ENCODE measurements at places on chromosomes 11 and 22.

DNA sequence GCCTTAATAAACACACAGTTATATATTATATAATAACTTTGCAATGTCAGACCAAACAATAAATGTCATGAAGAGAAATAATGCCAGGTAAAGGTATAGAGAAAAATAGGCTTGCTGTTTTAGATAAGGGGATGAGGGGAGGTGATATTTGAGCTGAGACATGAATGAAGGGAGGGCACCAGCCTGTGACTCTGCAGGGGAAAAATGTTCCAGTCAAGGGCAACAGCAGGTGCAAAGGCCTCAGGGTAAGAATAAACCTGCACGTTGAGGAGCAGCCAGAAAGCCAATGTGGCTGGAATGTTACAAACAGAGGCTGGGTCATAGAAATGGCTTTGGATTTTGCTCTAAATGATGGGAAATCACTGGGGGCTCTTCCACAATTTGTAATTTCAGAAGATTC lies 519.6 kb downstream of the SOX6 start:
- DNase-seq = no peak

GRCh38 chr22:43978558-43978957 lies 23.3 kb downstream of the SAMM50 start:
- no peak for DNase-seq

DNA sequence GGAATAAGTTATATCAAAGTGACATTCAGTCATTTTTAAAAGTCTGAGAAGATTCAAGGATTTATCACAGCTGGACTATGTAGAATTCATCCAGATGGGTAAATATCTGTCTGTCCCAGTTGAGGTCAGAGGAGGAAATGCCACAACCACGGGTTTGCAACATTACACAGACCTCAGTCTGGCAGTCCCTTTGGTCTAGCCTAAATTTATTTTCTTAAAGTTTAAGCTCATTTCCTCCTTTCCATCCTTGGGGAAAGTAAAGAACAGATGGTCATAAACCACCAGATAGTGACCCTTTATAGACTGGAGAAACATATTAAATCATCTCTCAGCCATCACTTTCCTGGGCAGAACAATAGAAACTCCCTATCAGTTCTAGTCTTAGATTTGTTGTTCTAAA lies 238.4 kb upstream of the DDI1 start:
- DNase-seq = no peak

DNA sequence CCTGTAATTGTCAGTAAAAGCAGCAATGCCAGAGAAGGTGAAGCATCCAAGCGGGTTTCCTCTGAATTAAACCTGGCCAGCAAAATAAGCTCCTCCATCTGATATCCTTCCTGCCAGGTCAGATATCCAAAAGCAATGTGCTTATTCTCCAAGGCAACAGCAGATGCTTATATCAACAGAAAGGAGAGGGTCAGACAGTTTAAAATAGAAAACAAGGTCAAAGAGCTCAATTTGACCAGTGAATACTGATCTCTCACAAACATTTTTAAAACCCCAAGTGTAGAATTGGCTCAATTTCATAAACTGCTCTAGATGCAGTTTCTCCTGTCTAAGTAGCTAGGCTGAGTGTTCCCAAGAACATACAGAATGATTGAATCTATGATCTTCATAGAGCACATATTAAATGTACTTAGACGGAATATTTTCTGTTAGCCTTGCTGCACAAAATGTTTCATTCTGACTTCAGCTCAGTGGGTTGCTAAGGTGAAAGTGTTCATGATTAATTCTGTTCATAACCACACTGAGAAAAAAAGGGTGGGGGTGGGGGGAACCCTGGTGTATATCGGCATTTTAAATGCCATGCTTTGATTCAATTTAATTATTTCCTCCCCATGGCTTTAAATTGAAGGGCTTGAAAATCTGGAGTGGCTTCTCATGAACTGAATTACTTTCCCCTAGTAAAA lies 174.2 kb upstream of the ARHGAP20 start:
- DNase-seq = no peak

- no peak for DNase-seq
Observed at GRCh38 chr11:75014129-75014528, 25.4 kb downstream of the NEU3 start.

DNA sequence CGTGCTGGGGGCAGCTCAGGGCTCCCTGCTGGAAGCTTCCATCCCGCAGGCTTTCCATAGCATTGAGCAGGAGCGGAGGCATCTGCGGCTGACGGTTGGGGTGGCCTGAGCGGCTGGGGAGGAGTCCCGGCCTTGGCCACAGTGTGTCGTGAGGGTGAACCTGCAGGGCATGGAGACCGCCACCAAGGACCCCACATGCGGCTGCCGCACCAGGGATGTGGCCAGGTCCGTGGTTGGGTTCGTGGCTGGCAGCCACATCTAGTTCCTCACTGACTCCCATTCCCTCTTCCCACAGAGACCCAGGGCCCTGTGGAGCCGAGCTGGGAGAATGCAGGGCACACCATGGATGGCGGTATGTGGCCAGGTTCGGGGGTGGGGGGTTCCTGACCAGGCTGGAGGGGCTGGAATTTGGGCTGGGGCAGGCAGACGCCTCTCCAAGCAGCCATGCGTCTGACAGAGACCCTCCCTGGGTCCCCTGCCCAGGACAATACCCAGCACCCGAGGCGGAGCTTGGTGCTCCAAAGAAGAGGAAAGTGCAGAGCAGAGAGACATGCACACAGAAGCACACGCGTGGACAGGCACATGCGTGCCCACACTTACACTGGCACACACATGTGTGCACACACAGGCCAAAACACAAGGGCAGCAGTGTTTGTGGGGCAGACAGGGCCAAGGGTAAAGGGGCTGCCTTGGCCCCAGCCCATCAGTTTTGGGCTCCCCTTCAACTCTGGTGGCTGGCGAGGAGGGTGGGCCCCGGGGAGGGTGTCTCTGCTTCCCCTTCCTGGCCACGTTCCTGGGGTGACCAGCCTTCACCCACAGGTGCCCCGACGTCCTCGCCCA lies 2.7 kb downstream of the MUC5B start:
- no peak for DNase-seq

- DNase-seq = no peak
Observed at GRCh38 chr11:68763181-68763721, 11.9 kb upstream of the TESMIN start.

DNA sequence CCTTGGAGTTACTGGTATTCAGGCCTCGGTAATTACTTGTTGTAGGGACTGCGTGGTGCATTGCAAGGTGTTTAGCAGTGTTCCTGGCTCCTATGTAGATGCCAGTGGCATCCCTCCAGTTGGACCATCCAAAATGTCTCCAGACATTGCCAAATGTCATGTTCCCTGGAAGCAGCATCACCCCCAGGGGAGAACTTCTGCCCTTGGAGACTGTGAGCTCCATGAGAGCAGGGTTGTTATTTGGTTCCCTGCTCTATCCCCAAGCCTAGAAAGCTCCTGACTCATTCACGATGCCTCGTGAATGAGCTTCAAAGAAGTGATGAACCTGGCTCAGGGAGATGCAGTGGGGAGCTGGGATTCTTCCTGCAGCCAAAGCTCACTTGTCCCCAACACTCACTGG lies 4.8 kb upstream of the CD248 start:
- DNase-seq = no peak

DNA sequence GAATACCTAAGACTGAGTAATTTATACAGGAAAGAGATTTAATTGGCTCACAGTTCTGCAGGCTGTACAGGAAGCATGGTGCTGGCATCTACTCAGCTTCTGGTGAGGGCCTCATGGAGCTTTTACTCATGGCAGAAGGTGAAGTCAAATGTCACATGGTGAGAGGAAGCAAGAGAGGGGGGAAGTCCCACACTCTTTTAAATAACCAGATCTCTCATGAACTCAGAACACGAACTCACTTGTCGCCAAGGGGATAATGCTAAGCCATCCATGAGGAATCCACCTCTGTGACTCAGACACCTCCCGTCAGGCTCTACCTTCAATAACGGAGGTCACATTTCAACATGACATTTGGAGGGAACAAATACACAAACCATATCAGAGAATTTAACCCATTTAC lies 42.2 kb downstream of the BIRC2 start:
- DNase-seq = no peak

DNA sequence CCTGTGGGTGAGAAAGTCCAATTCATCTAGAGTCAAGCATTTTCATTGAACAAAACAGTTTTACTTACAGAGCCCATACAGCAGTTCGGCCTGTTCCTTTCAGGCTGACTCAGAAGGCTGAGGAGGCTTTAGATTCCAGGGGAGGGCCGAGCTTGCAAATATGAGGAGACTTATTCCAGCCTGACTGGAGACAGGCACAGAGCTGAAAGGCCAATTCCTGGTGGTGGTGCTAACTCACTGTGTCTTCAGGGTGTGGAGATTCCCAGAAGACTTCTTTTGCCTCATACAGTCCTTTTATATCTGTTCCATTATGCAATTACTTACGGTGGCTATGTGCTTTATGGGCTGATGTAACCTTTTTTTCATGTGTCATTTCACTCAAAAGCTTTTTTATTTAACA lies at the start of gene OR51E2:
Gene OR51E2 (minus strand): TSS at position 269 of the 400 bp plus-strand sequence. CDS start 15,142 bp downstream, outside the sequence.
- no peak for DNase-seq

- no peak for DNase-seq
Observed at GRCh38 chr11:34926101-34926830, 9.8 kb downstream of the PDHX start.

DNA sequence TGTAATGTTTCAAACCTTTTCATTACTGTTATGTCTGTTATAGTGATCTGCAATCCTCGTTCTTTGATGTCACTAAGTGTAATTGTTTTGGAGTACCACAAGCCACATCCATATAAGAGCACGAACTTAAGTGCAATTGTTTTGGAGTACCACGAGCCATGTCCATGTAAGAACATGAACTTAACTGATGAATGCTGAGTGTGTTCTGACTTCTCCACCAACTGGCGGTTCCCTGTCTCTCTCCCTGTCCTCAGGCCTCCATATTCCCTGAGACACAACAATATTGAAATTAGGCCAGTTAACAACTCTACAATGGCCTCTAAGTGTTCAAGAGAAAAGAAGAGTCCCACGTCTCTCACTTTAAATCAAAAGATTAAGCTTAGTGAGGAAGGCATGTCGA lies 23.5 kb downstream of the TESMIN start:
- DNase-seq = no peak

GRCh38 chr22:34972191-34972897 lies 93.6 kb upstream of the ISX start:
- DNase-seq = no peak
